Activated T-cell treated with anti-CD3 and anti-CD28 coated beads for 1 hour (primary cell): ENCODE measurements at places on chromosomes 2 and 18.

- no peak for DNase-seq
These were observed 89.6 kb downstream of the ACAA2 start for GRCh38 chr18:49723648-49724180.

DNA sequence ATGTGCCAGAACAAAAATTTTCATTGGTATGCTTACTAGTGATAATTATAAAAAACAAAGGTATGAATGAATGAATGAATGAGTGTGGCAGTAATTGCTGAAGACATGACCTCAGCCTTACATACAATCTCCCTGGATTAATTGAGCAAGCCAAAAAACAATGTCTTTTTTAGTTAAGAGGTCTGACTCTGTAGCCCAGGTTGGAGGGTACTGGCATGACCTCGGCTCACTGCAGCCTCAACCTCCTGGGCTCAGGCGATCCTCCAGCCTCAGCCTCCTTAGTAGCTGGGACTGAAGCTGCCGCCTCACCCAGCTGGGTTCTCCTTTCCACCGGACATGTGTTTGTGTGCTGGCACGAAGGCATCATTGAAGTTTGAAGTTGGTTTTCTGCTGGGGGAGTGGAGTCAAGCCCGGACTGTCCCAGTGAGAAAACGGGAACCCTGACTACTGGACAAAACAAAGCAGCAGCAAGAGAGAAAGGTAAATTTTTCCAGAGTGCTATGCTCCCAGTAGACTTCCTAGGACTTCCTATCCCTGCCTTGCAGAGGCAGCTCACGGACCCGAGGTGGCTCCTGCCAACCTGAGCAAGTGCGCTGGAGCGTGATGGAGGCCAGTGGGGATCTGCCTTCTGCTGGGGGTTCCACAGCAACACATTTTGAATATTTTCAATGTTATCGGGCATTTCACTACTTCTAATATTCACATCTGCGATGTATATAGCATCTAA is 6.4 kb upstream of the IMP4 start:
- DNase-seq: no peak

DNA sequence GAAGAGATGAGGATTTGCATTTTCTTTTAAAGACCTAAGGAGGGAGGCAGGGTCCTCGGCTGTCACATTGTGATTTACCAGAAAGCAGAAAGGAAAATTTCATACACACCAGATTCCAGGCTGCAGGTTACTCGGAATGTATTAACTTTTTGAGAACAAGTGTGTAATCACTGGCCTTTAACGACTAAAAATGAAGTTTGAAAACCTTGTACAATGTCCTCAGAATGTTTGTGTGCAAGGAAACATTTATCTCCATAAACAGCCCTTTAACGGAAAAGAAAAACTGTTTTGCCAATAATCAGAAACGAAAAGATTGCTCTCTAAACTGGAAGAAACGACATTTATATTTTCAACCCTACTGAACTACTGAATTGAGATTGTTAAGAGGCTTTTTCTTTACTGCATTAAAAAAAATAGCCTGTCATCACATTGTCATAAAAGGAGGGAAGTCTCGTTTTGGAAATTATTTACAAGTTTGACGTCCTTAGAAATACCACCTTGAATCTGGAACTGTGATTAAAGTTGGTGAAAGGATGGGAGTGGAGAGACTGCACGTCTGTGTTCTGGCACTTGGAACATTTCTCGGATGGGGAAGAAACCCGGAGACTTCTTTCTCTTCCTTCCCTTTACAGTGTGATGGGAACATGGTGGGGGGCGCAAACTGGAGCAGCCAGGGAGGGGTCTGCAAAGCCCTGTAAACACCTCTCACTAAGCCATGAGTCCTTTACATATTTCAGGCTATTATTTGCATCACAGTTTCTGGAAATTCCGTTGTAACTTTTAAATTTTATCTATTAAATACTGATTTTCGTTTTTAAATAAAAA is 134.1 kb upstream of the SIX3 start:
- DNase-seq: no peak

DNA sequence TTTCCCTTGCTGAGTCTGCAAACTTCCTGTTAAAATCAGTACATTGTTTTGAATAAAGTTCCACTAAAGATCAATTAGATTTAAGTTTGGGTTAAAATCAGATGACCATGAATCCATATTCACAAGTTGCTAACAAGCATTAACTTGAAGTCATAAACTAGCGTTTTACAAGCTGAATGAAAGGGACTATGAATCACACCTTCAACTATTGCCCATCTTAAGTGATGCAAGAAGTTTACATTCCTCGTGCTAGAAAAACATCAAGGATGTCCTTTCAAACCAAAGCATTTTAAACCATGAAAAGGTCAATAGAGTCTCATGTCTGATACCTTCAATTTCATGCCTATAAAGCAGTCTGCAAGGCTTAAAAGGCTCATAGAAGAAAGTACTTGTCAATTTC is 257.2 kb upstream of the SYT4 start:
- no peak for DNase-seq

- DNase-seq: no peak
These were observed 14.9 kb upstream of the ECEL1 start for GRCh38 chr2:232502511-232502910.

- no peak for DNase-seq
These were observed 217.2 kb downstream of the ARL4C start for GRCh38 chr2:234279637-234280036.

GRCh38 chr2:107111623-107112022 is 225.7 kb upstream of the ST6GAL2 start:
- DNase-seq: no peak

DNA sequence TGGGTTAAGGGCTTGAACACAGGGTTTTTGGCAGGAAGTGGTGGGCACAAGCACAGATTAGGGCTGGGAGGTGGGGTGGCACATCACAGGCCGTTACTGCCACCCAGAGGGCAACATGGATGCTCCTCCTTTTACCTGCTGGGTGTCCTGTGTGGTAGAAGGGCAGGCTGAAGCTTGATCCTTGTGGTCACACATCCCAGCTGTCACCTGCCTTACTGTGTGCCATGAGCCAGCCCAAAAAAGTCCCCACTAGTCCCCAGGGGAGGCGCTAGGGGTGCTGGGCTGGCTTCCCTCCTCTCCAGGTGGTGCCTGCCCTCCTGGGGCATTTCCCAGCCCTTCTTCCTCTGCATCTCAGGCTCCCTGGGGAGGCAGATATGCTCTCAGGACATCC is 50.5 kb upstream of the ALPP start:
- DNase-seq: no peak

DNA sequence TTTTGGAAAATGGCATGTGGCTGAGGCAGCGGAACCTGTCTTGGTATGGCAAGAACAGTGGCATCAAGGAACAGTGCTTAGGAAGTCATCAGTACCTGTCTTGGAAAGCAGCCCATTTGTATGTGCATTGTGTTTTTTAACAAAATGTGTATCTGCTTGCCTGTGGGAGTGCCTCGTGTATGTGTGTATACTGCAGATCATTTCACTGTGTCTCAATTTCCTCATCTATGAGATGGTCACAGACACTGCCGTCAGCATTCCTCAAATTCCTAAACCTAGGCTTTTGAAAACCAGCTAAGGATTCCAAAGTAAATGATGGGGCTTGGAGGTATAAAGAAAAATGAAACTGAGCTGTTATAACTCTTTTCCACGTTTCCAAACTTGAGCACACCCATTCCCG is 441.3 kb downstream of the RND3 start:
- no peak for DNase-seq

GRCh38 chr2:25375371-25375988 is 33.8 kb upstream of the DNMT3A start:
- DNase-seq: no peak

- DNase-seq: no peak
These were observed 55.4 kb upstream of the THOC1 start for GRCh38 chr18:323253-323622.

- no peak for DNase-seq
These were observed 143.8 kb upstream of the APCDD1 start for GRCh38 chr18:10310626-10311025.

GRCh38 chr2:125656190-125656589 is 999.8 kb upstream of the GYPC start:
- no peak for DNase-seq

- no peak for DNase-seq
These were observed 601.7 kb downstream of the ARHGAP15 start for GRCh38 chr2:143730953-143731260.

- no peak for DNase-seq
These were observed 110.7 kb downstream of the QPCT start for GRCh38 chr2:37454851-37455762.

DNA sequence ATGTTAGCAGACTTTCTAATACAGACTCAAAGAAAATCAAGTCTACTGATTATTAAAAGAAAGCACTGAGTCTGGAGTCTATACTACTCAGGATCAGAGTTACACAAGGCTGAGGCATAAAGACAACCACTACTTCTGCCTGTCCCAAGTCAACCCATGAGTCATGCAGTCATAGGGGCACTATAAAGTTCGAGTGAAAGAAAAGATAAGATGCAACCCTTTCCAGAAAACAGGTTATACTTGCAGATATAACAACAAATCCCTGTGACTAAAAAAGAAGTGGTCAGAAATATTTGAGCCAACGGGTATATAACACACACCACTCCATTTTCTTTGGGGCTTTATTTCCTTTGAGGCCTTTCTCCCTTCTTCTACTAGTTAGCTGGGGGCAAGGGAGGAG is 18.6 kb upstream of the SCRN3 start:
- DNase-seq: no peak

DNA sequence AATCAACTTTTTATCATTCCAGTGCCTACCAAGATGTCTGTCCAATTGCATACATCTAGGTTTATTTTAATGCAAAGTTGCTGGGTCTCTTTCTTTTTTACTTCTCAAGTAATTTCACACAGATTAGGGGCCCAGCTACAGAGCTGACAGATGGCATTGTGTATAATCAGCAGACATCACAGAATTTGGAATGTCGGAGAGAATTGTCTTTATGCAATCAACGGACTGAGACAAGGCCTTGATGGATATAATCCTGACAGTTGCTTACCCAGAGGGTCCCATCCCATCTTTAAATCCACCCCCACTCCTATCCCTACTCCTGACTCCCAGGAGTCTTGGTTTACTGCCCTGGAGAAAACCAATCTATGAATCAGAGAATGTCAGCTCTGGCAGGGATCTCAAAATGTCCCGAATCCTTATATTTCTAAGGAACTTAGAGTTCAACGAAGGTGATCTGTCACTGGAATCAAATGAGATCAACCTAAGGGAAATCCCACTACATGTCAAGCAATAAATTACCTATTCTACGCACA is 142.0 kb downstream of the LRATD1 start:
- no peak for DNase-seq

DNA sequence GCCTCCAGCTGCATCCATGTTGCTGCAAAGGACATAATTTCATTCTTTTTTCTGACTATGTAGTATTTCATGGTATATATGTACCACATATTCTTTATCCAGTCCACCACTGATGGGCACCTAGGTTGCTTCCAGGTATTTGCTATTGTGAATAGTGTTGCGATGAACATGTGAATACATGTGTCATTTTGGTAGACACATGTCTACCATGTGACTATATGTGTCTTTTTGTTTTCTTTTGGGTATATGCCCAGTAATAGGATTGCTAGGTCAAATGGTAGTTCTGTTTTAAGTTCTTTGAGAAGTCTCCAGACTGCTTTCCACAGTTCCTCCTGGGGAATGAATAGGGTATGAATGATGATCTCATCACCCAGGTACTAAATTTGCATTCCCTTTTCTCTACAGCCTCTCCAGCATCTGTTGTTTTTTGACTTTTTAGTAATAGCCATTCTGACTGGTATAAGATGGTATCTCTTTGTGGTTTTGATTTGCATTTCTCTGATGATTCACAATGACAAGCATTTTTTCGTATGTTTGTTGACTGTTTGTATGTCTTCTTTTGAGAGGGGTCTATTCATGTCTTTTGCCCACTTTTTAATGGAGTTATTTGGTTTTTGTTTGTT is 35.6 kb upstream of the FEZ2 start:
- DNase-seq: no peak

DNA sequence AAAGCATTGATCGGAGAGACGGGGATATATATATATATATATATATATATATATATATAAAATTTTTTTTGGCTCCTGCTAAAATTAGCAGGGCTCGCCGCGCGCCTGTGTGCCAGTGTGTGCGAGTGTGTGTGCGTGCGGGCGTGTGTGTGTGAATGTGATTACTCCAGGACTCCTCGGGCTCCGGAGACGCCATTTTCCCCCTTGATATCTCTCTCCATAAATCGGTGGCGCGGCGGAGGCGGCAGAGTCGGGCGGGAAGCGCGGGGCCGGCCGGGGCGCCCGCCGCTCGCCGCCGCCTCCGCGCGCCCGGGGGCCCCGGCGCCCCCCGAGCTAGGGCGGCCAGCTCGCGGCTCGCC is 795 bp upstream of the SETBP1 start:
- DNase-seq: no peak

DNA sequence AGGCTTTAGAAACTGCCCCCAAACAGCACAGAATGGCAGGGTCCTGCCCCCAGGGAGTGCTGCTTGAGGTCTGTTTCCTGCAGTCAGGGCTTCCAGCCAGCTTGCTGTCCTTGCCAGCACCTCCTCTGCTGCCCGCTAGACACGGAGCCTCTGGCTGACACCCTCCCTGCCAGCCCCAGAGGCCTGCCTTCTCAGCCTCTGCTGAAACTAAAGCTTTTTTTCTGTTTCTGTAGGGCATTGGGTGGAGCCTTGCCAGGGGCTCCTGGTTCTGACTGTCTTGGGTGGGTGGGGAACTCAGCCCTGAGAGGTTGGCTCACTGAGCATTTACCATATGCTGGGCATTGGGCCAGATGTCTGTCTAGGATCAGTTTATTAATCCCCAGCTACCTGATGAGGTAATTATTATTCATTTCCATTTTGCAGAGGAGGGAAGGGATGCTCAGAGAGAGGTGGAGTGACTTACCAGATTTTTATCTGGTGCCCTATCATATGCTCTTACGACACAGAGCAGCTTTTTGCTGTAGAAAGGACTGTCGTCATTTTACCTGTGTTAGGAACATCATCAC is 35.4 kb downstream of the INPP4A start:
- DNase-seq: no peak

- DNase-seq: no peak
These were observed 101.8 kb downstream of the XRCC5 start for GRCh38 chr2:216210701-216211540.

DNA sequence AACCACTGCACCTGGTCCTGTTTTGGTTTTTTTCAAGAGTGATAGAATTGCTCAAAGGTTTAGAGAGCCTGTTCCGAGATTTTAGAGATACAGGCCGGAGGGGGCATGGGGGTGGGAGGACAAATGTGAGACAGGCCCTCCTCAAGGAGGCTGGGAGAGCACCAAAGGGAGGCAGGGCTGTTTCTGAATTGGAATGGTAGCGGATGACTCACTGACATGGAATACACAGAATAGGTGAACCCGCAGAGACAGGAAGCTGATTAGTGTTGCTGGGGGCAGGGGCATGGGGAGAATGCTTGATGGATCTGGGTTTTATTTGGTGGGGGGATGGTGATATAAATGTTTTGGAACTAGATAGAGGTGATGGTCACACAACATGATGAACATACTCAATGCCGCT is 111.0 kb upstream of the MGAT5 start:
- no peak for DNase-seq

DNA sequence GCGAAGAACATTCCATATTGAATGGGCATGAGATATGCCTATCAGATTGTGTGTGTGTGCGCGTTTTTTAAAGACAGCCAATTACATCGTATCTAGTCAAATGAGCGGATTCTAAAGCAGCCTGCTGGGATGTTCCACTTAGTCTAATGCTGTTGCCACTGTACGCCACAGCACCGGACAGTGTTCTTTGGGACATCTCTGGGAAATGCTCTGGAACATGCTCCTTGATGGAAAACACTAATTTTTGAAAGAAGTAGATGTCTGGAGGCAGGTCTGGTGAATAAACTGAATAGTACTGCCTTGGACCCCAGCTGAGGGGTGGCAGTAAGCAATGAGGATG is 3.6 kb upstream of the TMEM150A start:
- no peak for DNase-seq
